ENCODE measurements at places on chromosomes 7 and 10. TPM values are rescaled to one million over a fixed set of nuclear protein-coding genes. Genes with fewer than 3 reads are reported as not detected.

PRSS37 gene
- not detected for total RNA-seq

DNA sequence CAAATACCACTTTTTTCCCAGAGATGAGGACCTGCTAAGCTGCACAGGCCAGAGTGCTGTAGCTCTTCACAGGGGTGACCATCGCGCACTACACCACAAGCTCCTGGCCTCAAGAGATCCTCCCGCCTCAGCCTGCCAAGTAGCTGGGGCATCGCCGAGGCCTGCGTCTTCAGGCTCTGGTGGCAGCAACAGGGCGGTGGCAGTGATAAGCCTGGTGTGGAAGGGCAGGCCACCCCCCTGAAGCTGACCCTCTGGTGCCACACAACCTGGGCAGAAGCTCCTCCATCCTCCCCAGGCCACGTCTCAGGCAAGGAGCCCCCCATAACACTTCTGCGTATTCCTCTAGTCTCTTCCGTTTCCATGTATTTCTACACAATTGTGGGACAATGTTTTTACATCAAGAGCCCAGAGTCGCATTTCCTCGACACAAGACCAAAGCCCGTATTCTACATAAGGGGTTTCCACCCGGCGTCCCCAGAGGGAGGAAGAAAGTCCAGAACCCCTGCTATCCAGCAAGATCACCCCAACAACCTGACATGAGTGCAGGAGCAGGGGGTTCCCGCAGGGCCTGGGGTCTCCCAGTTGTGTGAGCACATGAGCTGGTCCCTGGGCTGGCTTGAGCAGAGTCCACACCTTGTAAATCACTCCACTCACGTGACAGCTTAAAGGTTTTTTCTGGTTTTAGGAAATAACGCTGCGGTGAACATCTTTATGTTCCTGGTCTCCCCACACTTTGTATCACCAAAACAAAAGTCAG lies 37.6 kb upstream of the NCAPG2 start:
- DNase-seq: no peak

KCTD7 gene
- total RNA-seq: 13.2 TPM

ESYT2 gene
- 76.8 TPM for total RNA-seq

DNA sequence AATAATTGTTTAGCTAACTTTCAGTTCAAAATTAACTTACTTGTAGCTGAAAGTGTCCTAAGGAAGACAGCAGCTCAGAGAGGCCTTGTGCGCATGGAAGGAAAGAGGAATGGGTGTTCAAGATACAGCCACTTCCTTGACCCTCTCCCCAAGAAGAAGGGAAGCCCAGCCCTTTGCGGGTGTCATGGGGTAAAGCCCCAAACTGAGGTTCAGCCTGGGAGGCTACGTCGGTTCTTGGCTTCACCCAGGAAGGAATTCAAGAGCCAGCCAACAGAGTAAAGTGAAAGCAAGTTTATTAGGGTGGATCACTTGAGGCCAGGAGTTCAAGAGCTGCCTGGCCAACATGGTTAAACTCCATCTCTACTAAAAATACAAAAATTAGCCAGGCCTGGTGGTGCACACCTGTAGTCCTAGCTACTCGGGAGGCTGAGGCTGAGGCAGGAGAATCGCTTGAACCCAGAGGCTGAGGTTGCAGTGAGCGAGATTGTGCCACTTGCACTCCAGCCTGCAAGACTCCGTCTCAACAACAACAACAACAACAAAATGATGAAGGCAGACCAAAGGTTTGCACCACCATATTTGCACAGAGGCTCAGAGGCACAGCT lies 15.9 kb downstream of the GPRIN2 start:
- no peak for DNase-seq

Measured in CD8-positive, alpha-beta T cell (primary cell).